Uterus (tissue), 4 donors: ENCODE measurements at places on chromosomes 7 and 10. TPM values are rescaled to one million over a fixed set of nuclear protein-coding genes. Genes with fewer than 3 reads are reported as not detected.

DNA sequence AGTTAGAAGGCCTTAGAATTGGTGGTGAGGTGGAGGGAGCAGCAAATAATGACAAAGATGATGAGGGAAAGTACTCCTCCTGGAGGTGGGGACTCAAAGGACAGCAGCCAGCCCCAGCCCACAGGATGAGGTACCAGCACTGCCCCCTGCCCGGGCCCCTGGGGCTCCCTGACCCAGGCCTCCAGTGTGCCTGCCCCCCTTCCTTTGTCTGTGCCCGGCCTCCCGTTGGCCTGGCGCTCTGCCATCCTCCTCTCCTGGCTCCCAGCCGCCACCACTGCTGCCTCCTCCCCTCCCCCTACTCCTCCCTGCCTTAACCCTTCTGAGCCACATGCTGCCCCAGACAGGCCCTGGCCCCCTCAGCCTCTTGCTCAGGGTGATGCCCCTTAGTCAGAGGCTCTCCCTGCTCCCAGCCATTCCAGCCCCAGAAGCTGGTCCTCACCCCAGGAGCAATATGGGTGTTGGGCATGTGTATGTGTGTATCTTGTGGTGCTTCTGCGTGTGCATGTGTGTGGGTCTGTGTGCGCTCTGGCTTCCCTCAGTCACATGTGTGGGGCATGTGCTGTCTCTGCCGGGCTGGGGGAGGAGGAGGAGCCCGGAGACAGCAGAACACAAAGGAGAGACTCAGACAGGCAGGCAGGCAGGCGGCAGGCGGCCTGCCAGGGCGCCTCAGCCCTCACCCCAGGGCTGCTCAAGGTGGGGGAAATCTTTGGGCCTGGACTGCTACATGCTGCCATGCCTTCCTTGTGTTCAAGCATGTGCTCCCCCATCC, 2.6 kb downstream of the LDB1 start:
- DNase-seq: peak; percentile 86

DNA sequence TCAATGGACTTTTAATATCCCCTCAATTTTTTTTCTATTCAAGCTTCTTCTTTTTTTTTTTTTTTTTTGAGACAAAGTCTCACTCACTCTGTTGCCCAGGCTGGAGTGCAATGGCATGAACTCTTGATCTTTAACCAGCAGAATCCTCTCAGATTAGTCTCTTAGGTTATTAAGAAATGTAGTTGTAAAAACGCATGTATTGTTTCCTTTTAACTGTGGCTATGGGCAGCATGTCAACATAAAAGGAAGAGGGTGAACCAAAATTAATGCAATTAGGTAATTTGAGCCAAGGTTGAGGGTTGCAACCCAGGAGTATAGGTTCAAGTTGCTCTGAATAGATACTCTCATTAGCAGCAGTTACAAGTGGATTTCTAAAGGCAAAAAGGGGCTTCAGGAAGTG, 4.3 kb upstream of the GSTO1 start:
- DNase-seq: no peak

- no peak for DNase-seq
Measured at GRCh38 chr7:107051376-107051775, 6.9 kb downstream of the PRKAR2B start.

- no peak for DNase-seq
Measured at GRCh38 chr7:110522761-110523200, 568.1 kb upstream of the LRRN3 start.

DNA sequence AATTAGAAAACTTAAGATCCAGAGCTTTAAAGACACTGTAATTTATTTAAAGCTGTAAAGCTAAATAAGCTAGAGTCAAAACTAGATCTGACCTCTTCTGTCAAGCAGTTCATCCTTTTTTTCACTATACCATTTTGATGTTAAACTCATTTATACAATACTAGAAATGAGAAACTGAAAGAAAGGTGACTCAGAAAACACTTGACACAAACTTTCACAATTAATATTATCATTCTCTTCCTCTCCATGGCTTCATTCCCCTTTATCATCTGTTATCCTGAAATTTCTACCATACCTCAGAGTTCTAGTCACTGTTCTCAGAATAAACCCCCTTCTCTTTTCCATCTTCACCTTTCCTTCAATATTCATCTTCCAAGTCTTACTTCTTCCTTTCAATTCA, 1.3 kb downstream of the FIGNL1 start:
- no peak for DNase-seq

HTR7 gene
- total RNA-seq: 0.34 TPM
